Urinary bladder (tissue), 4 donors: ENCODE measurements at places on chromosomes 2 and 18. TPM values are rescaled to one million over a fixed set of nuclear protein-coding genes. Genes with fewer than 3 reads are reported as not detected.

CRYGC gene
- not detected for total RNA-seq

TCF7L1 gene
- 9.2 TPM for total RNA-seq

SLC4A5 gene
- 3.8 TPM for total RNA-seq

VWA3B gene
- total RNA-seq, result 0.48 TPM

DPP4 gene
- total RNA-seq, result 44.1 TPM

LOXHD1 gene
- total RNA-seq, result 1.2 TPM

ZSWIM2 gene
- total RNA-seq, result 0.21 TPM

IRS1 gene
- total RNA-seq, result 28.5 TPM

SKOR2 gene
- not detected for total RNA-seq

COL3A1 gene
- total RNA-seq, result 20,765 TPM

ASB1 gene
- 17.1 TPM for total RNA-seq

DUSP2 gene
- 18.5 TPM for total RNA-seq

RBM43 gene
- 14.7 TPM for total RNA-seq

CD8B gene
- not detected for total RNA-seq

DNA sequence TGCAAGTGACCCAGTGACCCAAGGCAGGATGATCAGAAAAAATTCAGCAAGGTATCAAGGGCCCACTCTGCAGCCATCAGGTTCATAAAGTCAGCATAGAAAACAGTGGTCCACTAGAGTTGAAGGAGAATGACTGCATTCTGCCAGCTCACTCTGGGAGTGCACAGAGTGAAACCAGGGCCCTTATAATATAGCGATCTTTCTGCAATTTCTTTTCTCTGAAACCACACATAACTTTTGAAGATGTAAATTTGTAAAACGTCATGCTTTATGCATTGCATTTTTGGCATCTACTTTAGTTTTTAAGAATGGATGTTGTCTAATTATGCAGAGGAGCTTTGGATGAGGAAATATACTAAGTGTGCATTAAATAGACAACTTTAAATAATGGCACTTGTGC is 225.0 kb upstream of the SMIM21 start:
- no peak for DNase-seq

GRCh38 chr2:171159372-171160118 is 1.1 kb downstream of the TLK1 start:
- peak; percentile 47 for DNase-seq

- DNase-seq, result no peak
Measured at GRCh38 chr2:158191076-158191895, 89.6 kb downstream of the UPP2 start.

DNA sequence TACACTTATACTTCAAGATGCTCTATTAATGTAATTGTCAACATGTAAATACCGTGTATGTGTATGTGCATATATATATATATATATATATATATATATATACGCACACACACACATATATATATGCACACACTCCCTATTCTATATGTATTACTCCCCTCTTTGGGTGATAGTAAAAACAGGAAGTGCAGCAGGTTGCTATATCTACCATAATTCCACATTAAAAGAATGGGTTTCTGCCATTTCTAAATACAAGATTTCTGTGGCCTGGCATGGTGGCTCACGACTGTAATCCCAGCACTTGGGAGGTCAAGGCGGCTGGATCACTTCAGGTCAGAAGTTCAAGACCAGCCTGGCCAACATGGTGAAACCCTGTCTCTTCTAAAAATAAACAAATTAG is 77.0 kb downstream of the OTX1 start:
- no peak for DNase-seq

- DNase-seq, result no peak
Measured at GRCh38 chr2:10033251-10034006, 9.9 kb upstream of the KLF11 start.

DNA sequence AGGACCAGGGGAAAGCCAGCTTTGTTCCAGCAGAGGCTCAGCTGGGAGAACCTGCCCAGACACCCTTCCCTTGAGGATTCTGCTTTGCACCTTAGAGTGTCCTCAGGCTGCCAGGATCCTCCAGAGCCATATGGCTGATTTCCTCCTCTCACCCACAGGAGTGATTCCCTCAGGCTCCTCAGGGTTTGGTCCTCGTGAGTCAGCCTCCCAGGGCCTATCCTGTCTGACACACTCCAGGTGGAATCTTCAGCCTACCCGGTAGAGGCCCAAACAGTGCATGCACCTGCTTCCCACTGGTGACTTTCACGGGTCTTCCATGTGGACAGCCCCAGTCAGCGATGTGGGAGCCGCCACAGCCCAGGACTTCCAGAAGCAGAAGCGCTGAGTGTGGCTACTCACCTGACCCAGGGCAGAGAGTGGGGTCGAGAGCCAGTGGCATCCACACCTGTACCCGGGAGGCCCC is 73.3 kb downstream of the TFCP2L1 start:
- no peak for DNase-seq

DNA sequence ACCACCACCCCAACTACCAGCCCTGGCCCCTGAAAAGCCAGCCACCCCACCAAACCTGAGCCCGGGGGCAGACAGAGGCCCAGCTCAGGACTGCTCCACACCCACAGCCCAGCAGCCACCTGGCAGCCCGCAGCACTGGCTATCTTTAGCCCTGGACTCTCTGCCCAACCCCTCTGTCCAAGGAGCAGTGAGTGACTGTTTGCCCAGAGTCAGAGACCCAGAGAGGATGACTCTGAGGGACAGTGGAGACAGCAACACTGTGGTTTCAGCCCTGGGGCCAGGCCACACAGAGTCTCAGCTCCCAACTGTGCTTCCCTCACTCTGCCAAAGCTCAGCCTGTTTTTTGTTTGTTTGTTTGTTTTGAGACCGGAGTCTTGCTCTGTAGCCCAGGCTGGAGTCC is 32.6 kb downstream of the BIN1 start:
- no peak for DNase-seq

DNA sequence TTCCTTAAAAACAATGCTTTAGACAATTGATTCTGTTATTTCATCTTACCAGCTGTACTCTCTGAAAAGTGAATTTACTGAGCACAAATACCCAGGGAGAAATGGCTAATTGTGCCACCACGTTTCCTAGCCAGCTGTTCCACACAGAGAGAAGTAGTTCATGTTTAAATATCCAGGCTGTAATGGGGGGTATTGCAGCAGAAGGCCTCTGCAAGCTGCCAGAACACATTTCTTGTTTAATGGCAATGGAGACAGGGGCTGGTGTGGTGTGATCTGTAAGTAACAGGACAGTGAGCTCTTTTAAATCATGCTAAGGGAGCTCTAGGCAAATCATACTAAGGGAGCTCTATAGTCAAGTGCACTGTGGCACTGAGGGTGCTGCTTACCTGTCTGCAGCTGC is 809.2 kb downstream of the CNTNAP5 start:
- no peak for DNase-seq

DNA sequence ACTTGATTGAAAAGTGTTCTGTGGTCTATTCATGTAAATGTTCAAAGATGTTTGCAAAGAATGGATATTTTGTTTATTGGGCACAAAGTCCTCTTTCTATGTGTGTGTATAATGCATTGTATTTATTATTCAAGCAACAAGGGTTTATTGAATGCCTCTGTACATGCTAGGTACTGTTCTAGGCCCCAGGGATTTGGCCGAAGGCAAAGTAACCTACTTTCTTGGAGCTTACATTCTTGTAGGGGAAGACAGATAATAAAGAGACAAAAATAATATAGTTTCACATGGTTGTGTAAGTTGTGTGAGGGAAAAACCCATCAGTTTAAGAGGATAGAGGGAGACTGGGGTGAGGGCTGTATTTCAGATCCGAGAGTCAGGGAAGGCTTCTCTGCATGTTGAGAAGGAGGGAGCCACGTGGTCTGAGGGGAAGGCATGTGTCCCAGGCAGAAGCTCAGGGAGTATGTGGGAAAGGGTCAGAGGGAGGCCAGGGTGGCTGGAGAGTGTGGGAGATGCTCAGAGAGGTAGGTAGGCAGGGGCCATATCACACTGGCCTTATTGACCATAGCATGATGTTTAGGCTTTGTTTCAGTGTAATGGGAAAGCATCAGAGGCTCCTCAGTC is 40.4 kb upstream of the GPR155 start:
- no peak for DNase-seq

- DNase-seq, result no peak
Measured at GRCh38 chr2:213766465-213766901, 482.2 kb downstream of the SPAG16 start.

GRCh38 chr2:2798337-2798736 is 467.3 kb upstream of the MYT1L start:
- DNase-seq, result no peak

- DNase-seq, result no peak
Measured at GRCh38 chr2:12507295-12507694, 209.4 kb upstream of the TRIB2 start.

- DNase-seq, result no peak
Measured at GRCh38 chr18:63550068-63550467, 7.9 kb downstream of the SERPINB12 start.

- no peak for DNase-seq
Measured at GRCh38 chr18:48929941-48930713, 20.6 kb downstream of the SMAD7 start.

DNA sequence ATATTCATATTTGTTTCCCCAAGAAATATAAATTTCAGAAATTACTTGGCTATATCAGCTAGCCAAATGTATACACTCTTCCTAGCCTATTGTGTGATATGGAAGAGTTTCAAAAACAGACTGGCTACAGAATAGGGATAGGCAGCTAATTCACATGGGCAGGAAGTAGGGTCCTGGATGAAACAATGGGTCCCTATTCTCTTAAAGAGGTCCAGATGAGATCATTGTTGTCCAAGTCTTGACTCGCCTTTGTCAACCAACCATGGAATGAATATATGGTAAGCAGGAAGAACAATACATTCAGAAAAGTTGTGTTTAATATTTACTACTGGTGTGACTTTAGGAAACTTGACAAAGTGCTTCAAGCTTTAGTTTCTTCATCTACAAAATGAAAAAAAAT is 319.9 kb downstream of the NBAS start:
- DNase-seq, result no peak

DNA sequence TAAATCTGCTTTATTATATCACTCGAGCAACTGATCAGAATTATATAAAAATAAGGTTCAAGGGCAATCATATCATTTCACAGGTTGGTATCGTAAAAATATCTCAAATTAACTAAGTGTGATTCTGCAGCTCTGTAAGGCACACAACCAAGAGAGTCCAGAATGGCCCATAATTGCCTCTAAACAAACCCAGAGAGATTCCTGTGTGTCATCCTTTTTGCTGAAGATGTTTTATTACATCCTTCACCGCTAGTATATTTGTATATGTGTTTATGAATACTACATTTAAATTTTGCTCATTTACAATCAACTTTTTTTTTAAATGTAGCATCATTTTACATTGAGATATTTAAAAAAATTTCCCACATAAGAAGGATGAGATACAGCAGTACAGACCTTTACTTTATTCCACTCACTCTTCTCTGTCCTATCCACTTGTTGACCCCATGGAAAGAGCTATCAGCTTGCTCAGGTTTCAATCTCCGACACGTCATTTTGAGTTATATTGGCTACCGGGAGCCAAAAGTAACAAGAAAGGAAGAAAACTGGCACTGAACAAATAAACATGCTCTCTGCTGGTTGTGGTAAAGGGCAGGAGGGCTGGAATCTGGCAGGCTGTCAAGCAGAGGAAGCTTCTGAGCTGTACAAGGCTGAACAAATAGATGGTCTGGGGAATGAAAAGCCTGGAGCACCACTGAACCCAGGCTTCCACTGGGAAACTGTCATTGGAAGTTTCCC is 23.1 kb downstream of the PLA2R1 start:
- DNase-seq, result no peak

DNA sequence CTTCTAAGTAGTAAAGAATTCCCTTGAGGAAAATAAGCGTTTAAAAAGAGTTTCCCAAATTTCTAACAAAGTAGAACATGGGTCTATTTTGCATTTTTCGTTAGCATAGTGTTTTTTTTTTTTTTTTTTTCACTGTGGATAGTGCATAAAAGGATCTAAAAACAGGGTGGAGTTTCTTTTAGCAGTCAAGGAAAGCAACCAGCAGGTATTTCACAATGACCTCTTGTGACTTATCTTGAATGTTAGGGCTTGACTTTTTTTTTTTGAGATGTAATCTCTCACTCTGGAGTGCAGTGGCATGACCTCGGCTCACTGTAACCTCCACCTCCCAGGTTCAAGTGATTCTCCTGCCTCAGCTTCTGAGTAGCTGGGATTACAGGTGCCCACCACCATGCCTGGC is 14.9 kb upstream of the DGKD start:
- DNase-seq, result no peak

- DNase-seq, result no peak
Measured at GRCh38 chr2:189502714-189503113, 61.4 kb downstream of the WDR75 start.

DNA sequence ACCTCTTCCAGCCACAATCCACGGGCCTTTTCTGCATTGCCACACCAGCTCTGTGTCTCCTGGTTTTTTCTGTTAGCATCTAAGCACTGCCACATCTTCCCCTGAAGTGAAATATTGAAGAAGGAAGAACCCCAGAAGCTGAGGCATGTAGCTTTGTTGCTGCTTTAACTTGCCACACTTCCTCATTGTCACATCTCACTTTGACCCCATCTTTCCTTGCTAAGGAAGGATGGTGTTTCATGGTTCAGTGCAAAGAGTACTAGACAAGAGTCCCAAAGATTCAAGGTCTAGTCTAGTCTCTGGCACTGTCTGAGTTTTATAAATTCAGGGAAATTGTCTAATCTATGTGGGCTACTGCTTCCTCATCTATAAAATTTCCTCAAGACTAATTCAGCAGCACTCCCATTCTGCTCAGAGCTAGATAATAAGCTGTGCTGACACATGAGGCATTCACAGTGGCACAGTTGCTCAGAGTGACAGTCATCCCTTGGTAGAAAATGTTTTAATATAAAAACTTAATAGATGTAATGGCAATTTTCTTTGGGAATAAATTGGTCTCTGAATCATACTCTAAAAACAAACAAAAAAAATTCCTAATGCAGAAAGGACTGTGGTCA is 483.0 kb upstream of the ID2 start:
- DNase-seq, result no peak

- DNase-seq, result no peak
Measured at GRCh38 chr2:178810422-178810821, 3.2 kb upstream of the TTN start.

DNA sequence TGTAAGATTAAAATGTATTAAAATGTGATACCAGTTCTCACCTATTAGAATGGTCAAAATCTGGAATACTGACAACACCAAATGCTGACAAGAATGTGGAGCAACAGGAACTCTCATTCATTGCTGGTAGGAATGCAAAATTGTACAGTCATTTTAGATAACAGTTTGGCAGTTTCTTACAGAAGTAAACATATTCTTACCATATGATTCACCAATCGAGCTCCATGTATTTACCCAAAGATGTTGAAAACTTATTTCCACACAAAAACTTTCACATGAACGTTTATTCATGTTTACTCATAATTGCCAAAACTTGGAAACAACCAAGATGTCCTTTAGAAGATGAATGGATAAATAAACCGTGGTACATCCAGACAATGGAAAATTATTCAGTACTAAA is 1193.5 kb upstream of the ACVR2A start:
- no peak for DNase-seq

DNA sequence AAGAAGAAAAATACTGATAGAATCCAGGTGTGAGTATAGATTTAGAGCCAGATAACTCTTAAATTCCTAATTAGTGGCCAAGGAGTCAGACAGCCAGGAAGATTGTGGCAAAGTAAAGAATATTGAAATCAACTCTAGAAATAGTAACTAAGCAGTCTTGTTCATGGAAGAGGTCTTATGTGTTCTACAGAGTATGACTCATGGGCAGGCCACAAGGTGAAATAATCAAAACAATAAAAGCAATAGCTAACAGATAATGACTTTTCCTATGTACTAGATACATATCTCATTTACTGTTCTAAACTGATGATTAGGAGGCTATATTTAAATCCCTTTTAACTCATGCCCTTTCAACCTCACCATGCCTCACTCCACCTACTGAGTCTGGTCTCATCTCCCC is 227.4 kb upstream of the COL3A1 start:
- no peak for DNase-seq
